ENCODE measurements at places on chromosomes 7 and 10.
A peak's percentile ranks its signal among the peaks of the same experiment; 100 is the strongest.

GRCh38 chr7:148701414-148701813, 2.7 kb downstream of the CUL1 start:
- DNase-seq: no peak

GRCh38 chr7:27581119-27581518, 81.6 kb downstream of the HIBADH start:
- no peak for DNase-seq

DNA sequence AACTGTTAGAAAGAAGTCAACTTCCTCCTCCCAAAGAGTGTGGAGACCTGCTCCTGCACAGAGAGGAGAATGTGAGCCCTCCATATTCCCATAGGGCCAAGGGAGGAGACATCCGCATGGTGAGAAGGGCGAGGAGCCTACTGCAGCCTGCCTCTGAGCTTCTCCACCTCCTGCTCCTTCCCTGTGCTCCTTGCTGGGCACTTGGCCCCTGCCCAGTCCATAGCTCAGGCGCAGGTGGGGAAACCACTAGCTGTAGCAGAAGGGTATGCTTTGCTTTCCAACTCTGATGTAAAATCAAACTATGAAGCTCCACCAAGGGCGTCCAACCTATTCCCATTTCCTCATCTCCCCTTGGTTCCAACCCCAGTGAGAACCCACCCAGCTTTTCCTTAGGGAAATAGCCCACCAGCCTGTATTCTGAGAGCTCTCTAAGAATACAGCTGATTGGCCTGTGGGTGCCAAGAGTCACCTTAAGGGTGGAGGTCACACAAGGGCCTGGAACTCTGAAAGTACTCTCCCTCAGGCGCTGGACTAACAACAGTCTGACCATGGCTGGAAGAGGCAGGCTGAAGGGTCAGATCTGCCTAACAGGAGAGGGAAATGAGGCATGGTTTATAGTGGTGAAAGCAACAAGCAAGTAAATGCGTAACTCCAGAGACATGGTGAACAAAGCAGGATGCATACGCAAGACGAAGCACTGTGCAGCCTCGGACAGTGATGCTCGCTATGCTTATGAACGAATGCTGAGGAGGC, 13.9 kb downstream of the ZNF488 start:
- DNase-seq: no peak

- no peak for DNase-seq
These were observed 80.1 kb downstream of the ANKIB1 start for GRCh38 chr7:92325858-92326257.

GRCh38 chr10:17290226-17290625, 62.2 kb downstream of the VIM start:
- DNase-seq: peak; percentile 9

- DNase-seq: no peak
These were observed 78.8 kb downstream of the SND1 start for GRCh38 chr7:127730658-127731276.

DNA sequence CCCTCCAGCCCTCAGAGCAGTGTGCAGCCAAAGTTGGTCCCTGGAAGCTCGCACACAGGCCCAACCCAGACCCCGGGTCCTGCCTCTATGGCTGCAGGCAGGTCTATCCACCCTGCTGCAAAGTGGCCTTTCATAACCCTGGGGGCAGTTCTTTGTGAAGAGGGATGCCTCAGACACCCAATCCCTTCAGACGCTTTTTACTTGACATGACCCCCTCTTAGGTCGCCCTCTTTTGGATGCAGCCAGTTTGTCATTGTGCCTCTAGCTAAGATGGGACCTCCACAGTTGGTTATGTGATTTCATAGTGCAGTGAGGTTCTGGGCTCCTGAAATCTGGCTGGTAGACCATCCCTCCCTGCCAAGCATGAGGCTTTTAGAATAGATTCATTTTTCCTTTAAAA, 27.3 kb downstream of the SMKR1 start:
- DNase-seq: no peak

DNA sequence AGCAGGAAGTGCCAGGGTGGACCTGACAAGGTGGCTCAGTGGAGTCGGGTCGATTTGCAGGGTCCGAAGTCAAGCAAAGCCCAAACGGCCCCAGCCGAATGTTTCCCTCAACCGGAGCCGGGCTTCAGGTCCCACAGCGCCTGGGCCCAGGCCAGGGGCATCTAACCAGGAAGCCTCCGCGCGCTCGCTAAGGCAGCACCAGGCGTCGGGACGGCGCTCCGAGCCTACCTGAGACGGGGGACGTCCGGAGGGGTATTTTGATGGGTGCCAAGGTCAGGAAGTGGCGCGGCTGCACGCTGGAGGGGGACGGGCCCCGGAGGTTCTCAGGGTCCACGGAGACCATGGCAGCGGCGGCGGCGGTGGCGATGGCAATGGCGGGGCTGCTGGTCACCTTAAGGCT, 51.5 kb downstream of the TCERG1L start:
- DNase-seq: no peak

DNA sequence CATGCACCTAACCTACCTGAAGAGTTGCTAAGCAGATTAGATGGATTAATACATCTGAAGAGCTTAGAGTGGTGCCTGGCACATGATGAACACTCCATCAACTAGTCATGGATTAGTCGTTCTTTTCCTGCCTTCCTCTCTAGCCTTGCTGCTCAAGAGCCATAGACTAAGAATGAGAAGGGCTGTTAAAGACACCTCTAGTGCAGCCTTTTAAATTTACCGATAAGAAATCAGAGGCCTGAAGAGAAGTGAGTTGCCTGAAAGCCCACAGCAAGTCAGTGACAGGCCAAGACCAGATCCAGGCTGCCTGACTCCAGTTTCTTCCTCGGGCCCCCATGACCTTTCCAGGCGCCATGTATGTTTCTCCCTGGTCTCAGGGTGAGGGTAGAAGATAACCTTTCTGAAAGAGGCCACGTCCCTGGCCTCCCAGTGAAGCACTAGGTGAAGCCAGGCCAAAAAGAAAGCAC, 6.5 kb downstream of the TSPAN15 start:
- DNase-seq: peak; percentile 46

All from NCI-H524 (cell line).